ENCODE measurements at places on chromosomes 16 and 17. TPM values are rescaled to one million over a fixed set of nuclear protein-coding genes. Genes with fewer than 3 reads are reported as not detected.

DNAJA2 gene
- 67.6 TPM for total RNA-seq

OTOP2 gene
- not detected for total RNA-seq

KIF19 gene
- total RNA-seq, result 0.63 TPM

ST6GALNAC1 gene
- 3.1 TPM for total RNA-seq

MILR1 gene
- total RNA-seq, result 1.6 TPM

TBC1D3C gene
- 1.9 TPM for total RNA-seq

OR1D2 gene
- not detected for total RNA-seq

KRTAP9-4 gene
- not detected for total RNA-seq

PDIA2 gene
- 30.0 TPM for total RNA-seq

NTN1 gene
- 4.7 TPM for total RNA-seq

MRPL58 gene
- 11.3 TPM for total RNA-seq

MT1A gene
- not detected for total RNA-seq

ZNF286A gene
- 189 TPM for total RNA-seq

CCDC102A gene
- total RNA-seq, result 0.94 TPM

CCL4L2 gene
- total RNA-seq, result 1.6 TPM

All from parietal lobe (tissue), 2 donors.